ENCODE measurements at places on chromosomes 12 and 14.

DNA sequence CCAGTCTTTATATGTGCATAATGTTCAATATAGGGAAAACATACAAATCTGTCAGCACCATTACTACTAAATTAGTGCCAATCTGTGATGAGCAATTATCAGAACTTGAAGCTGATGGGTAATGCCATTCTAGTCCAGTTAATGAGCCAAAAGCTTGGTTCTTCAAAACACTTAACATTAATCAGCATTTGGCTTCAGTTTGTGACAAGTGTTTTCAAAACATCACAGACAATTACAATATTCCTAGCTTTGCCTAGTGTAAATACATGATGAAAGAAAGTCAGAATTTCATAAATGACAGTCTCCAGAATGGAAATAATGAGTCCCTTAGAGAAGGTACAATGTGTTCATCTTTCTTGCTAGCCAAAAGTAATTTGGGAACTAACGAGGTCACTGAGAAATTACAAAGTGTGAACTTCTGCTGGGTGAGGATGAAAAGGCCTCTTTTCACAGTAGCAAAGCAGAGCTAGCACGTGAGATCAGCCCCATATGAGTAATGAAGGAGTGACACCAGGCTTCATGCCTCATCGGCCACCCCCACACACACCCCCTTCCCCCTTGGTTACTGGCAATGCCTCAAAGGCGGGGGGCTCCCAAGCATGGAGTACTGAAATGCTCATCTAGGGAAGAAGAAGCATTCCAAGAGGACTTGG lies 180.6 kb upstream of the EEA1 start:
- no peak for DNase-seq

DNA sequence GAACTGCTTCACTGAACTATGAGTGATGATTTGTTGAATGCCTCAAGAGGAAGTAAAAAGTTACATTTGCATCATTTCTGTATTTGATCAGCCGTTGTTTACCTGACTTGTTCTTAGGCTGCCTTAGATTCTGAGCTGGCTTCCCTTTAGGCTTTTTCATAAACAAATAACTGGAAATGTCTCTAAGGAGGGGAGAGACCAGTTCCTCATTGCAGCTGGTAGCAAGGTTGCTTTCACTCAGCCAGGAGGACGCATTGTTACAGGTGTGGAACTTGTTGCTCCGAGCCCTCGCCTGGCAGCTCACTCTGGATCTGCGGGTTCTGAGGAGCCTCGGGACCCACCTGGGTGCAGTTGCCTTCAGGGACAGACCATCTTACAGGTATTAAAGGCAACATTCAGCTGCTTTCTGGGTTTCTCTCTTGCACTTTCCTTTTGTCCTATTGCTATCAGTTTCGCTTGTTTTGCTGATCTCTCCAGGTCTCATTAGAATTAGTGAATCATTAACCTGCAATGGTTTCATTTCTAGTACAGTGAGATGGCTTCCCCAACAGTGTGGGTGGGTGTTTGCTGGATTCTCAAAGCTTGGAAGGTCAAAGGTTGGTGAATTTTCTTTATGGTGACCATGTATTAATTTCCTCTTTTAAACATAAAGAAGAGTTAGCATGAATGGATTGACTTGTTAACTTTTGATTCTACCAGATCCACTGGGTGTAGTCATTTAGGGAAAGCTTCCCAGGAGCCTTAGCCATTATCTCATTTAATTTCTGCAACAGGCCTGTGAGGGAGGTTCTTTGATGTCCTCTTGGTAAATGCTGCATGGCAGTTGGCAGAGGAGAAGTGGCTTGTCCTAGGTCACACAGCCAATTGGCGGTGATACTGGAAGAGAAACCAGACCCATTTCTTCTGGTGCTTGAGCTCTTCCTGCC lies at the start of gene PLEKHG7:
TSS of gene PLEKHG7 (plus strand) at position 236 of the 926 bp plus-strand sequence. CDS start 3,643 bp downstream, outside the sequence.
- no peak for DNase-seq

DNA sequence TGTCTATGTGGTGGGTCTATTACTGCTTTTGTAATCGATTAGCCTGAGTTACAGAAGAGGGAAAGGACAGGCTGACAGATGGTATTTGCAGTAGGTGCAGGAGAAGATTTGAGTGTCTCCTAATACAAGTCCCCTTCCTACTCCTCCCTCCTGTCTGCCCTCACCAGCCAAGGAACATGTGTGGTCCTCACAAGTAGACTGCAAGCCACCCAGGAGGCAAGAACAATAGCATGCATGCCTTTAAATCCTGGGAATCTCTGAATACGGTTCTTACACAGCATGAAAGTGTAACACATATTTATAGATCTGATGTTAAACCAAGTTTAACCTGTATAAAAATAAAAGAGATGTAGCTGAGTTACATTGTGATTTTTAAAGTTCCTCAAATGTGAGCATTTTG lies 117.0 kb downstream of the PTCSC3 start:
- no peak for DNase-seq

- DNase-seq, result no peak
Measured at GRCh38 chr12:57475271-57476161, 4.2 kb downstream of the ARHGAP9 start.

GRCh38 chr12:50197297-50197727 lies 30.1 kb upstream of the CERS5 start:
- DNase-seq, result no peak

DNA sequence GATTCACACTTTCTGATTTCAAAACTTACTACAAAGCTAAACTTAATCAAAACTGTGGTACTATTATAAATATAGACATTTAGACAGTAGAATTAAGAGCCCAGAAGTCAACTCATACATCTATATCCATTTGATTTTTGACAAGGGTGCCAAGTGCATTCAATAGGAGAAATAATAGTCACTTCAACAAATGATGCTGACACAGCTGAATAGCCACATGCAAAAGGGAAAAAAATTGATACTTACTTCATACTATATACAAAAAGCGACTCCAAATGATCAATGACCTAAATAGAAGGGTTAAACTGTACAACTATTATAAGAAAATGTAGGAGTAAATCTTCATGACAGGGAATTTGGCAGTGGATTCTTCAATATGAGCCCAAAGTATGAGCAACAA lies 40.7 kb upstream of the SYT10 start:
- no peak for DNase-seq

DNA sequence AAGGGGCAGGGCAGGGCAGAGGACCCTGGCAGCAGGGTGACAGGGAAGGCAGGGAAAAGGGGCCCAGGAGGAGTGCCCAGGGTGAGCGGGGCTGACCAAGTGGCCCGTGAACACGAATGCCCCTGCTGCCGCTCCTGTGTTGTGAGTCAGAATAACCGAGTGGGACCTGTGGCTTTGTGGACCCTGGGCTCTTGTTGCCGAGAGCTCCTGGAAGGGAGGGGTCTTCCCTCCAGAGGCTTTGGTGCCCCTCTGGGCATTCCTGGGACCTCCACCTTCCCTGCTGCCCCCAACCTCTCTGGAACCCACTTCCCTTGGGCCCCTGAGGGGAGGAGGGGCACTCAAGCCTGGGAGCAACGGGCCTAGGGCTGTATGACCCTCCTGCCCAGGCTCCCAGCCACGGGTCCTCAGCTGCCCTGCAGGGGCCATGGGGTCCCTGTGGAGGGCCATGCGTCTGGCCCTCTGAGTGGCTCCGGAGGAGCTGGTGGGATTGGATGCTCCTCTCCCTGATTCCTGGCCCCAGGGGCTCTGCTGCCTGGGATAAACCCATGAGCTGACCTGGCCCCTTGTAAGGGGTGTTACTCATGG lies 319.4 kb downstream of the TMEM121 start:
- no peak for DNase-seq
